Sigmoid colon (tissue), 7 donors: ENCODE measurements at places on chromosomes 12 and 14. TPM values are rescaled to one million over a fixed set of nuclear protein-coding genes. Genes with fewer than 3 reads are reported as not detected.

DNA sequence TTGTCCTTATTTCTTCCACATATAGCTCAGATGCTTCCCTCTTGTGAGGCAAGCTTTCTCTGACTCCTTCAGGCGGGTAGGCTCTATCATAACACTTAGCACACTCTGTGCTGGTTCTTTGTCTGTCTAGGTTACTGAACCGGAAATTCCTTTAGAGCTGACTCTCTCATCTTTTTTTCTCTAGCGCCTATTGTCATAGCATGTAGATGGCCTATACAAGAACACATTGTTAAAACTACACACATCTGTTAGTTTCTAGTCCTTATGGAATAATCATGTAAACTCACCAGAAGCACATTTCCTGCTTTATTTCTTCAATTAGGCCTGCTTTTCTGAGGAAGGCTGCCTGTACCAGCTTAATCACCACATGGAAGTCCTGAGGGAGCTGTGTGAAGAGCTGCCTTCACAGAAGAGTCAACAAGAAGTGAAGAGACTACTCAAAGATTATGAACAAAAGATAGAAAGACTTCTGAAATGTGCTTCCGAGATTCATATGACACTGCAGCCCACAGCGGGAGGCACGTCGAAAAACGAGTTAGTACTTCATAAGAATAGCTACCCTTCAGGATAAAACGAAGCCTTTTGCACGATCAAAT, 143.9 kb downstream of the SYNE2 start:
- DNase-seq: no peak

DNA sequence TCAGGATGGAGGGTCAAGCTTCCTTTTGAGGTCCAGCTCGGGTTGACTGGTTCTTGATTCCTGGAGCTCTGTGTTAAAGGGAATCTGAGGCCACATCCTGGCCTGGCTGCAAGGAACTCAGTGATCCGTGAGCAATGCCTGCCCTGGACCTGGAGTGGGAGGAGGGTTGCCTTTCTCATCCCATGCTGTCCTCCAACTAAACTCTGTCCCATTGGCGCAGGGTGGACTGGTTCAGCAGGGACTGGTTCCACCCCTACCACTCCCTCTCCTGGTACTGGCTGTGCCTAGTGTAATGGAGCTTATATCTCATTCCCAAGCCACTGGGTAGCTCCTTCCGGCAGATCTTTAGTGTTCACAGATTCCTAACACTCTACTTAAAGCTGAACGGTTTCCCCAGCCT, 3.9 kb upstream of the CMKLR1 start:
- DNase-seq: no peak

DNA sequence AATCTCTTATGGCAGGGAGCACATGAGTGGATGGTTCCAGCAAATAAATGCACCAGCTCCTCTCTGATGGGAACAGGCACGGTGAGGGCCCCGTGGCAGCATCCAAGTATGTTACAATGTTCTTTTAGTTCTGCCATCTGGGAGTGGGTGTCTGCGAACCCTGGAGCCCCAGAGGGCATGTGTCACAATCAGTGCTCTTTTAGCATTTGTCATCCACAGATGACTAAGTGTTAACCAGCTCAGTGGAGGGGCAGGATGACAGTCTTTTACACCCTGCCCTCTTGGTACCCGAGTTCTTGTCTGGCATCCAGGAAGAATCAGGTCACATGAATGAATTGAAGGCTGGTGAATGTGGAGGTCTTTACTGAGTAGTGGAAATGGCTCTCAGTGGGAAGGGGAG, 560.4 kb upstream of the FLRT2 start:
- DNase-seq: no peak

LRFN5 gene
- 6.1 TPM for total RNA-seq

SLC6A12 gene
- not detected for total RNA-seq
